ENCODE measurements at places on chromosomes 1 and 21.

GRCh38 chr21:39346671-39347331 is 2.1 kb downstream of the HMGN1 start:
- DNase-seq = no peak

DNA sequence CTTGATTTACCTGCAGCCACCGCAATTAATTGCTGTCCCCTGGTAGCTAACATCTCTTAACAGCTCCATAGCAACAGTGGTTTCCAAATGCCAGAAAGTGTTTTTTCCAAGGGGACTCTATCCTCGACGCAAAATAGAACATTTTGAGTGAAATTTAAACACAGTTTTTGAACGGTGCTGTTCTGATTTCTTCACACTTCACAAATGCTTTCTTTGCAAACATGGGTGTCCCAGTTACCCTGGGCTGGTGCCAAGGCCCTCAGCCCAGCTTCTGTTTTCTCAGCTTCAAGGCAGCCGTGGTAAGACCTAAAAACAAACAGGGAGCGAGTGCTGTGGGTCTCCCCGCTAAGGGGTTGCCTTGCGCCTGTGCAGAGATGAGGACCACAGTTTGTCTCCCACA is 147.3 kb upstream of the VAMP3 start:
- no peak for DNase-seq

DNA sequence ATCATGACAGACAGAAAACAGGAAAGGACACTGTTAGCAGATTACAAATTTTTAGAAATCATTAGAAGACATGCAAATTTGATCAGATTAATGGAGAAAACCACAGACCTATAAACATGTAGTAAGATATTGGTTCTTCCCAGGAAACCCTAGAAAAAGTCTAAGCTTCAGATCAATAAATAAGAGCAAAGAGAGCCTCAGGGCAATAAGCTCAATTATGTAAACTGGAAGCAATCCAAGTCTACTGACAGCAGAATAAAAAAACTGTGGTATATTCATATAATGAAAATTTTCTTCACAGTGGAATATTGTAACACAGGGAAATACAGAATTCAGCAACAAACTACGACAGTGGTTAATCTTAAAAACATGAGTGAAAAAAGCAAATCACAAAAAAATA is 36.3 kb downstream of the NRDC start:
- no peak for DNase-seq

GRCh38 chr21:25657140-25657539 is 18.1 kb downstream of the JAM2 start:
- DNase-seq = no peak

DNA sequence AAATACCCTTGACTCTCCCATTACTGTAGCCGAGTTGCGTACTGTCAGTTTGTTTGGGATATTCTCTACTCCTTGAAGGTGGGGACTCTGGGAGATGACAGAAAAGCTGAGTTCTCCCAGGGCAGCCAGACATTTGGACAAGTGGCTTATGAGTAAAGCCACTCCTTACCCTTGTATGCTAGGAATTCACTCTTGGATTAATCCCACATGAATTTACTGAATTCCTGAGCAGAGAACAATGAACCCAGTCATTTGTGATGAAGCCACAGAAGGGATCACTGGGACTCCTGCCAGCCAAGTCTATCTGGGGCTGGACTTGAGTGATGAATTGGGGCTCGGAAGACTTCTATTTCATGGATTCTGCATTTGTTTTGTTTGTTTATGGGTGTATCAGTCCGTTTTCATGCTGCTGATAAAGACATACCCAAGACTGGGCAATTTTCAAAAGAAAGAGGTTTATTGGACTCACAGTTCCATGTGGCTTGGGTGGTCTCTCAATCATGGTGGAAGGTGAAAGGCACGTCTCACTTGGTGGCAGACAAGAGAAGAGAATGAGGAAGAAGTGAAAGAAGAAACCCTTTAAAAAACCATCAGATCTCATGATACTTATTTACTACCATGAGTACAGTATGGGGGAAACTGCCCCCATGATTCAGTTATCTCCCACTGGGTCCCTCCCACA is 25.1 kb downstream of the C1orf116 start:
- no peak for DNase-seq

DNA sequence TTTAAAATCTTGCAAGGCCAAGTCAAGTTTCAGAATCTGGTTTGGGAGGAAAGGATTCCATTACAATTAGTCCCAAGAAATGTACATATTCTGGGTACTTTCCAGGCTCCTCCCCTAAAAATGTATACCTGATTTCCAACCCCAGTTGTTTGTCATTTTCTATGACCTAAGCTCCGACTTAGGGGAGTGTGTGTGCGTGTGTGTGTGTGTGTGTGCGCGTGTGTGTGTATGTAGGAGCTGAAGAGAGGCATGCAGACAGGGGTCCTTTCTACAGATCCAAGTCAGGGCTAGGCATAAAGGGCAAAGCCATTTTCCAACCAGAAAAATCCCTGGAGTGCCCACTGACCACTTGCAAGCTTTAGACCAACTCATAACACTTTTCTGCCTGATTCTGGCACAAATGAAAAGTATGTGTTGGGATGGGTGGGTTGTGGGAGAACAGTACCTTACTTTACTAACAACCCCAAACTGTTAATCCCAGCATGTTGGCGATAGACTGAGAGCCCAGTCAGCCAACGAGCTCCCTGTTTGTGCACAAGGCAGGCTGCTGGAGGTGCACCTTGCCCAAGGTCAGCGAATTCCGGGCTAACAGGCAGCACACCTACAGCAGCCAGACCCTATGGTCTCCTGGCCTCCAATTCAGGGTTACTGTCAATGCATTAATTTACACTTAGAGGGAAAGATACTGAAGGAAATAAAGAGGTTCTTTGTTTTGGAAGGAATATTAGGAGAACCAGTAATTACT is 1.7 kb downstream of the TRABD2B start:
- DNase-seq = no peak

DNA sequence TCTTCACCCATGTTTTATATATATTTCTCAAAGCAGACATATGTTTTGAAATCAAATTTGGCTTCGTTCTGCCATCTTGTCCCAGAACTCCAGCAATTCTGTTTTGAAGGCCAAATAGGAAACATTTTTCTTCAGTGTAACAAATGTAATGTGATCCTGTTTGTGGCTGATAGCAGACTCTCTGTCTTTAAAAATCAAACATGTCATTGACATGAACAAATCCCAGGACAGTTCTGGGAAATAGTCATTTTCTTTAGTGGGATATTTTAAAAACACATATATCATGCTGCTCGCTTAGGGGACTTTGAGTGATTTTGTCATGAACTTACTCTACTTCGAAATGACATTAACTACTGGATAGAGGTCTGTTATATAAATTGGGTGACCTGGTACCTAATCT is 51.4 kb downstream of the HMCN1 start:
- DNase-seq = no peak

GRCh38 chr1:59561796-59562195 is 253.0 kb upstream of the HOOK1 start:
- no peak for DNase-seq

- peak; percentile 99 for DNase-seq
These were observed 23.0 kb upstream of the HPDL start for GRCh38 chr1:45303520-45304310.

DNA sequence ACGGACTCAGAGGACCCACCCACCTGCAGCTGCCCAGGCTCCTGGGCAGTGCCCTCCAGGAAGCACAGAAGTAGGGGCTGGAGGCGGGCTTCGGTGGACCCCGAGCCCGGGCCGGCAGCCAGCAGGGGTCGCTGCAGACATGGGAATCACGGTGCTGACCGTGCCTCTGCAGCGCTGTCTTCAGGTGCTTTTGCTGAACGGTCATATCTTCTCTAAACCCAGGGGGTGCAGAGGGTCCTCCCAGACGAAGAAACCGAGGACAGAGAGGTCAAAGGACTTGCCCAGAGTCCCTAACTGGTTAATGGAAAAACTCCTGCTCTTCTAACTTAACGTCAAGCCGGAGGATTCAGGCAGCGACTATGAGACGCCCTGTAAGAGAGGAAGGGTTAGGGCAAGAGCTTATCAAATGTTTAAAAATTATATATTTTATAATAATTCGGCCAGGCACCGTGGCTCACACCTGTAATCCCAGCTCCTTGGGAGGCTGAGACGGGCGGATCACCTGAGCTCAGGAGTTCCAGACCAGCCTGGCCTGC is 21.5 kb upstream of the LEFTY2 start:
- DNase-seq = peak; percentile 67

DNA sequence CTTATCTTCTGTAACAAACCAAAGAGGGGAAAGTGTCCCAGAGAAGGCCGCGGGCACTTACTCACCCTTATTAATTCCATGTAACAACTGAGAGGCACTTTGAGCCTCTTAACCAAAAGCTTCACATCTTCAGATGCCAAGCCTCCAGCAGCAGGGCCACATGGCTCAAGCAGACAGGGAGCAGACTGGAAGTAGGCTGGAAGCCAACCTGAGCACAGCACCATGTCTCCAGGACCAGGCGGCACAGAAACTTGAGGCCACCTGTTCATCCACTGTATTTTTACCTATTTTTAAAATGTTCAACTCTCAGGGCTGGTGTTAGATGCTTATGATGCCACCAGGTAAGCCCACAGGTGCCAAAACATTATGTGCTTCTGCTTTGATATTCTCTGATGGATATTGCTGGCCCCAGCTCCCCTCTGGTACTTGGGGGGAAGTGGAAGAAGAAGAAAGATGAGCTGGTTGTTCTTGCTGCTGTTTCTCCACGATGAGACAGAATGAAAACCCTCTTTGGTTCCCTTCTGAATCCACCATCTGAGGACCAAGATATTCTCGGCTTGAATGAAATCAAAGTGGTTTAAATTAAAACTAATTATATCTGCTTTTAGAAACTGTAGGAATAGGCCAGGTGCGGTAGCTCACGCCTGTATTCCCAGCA is 30.6 kb upstream of the SDE2 start:
- no peak for DNase-seq

DNA sequence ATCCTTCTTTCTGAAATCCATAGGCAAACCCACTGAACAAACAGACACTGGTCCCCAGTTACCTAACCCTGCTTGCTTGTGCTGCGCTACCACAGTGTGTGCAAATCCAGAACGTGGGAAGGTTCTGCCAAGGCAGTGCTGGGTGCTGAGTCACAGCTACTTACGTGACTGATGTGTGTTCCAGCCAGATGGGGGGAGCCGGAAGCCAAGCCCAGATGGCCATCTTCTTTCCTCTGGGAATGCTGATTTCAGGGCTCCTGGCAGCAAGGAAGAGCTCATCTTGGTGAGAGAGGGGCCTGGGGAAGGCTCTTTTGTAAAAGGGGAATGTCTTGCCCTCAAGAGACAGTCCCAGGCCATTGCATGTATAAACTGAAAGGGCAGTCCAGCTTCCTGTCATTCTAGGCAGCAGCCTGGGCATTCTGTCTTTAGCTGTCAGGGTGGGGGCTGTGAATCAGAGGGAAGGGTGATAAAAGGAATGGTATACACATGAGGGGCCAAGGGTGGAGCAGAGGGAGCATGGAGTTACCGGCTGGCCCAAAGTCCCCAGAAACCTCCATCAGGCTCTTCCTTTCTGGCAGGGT is 54.1 kb downstream of the CD46 start:
- DNase-seq = no peak

DNA sequence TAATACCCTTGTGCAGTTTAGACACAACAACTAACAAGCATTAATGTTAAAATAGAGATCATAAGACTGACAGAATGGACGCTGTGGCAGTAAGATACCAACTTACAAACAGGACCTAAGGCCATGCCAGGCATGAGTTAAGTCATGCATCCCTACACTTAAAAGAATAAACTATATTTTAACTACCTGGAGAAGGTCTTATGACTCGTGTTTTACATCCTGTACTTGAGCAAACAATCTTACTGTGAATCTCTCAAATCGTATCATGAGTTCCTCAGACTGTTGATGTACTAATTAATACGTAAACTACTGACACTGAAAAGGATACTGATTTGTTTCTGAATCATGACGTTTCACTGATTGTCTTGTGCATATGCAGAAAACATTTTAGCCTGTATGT is 2.0 kb upstream of the RSPH1 start:
- DNase-seq = no peak

GRCh38 chr1:112264553-112264952 is 131.5 kb upstream of the CTTNBP2NL start:
- DNase-seq = no peak

Measured in CD4-positive, alpha-beta T cell (primary cell).